H1 (cell line): ENCODE measurements at places on chromosomes 12 and 14. TPM values are rescaled to one million over a fixed set of nuclear protein-coding genes. Genes with fewer than 3 reads are reported as not detected.

GRCh38 chr12:30598889-30599288 lies 96.8 kb downstream of the IPO8 start:
- H3K27me3 ChIP-seq, result no peaks in the 10 kb centered on the region
- H3K4me1 ChIP-seq, result 0 out of 2 replicates have a peak, but pooled peaks cover under 1% of the 10 kb centered on the region
- H3K4me3 ChIP-seq, result no peak overlapping the region
- H3K36me3 ChIP-seq, result no peaks in the 10 kb centered on the region
- no peak overlapping the region for H3K27ac ChIP-seq

DNA sequence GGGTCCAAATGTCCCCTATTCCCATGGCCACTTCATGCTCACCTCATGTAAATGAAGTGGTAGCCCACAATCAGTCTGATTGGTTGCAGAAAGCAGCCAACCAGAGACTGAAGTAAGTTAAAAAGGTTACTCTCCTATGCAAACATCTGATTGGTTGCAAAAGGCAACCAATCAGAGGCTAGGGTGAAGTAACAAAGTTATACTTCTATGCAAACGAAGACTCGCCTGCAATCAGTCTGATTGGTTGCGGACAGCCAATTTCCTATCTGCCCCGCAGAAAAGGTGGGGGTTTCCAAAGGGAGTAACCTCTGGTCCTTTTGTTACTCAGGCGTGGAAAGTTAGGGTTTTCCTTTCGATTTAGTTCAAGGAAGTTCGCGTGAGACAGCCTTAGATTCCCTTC lies 208.1 kb upstream of the NEDD1 start:
- no peaks in the 10 kb centered on the region for H3K27me3 ChIP-seq
- H3K27ac ChIP-seq, result no peak overlapping the region
- no peak for DNase-seq
- no peak overlapping the region for H3K4me3 ChIP-seq

- no peaks in the 10 kb centered on the region for H3K27me3 ChIP-seq
- H3K4me1 ChIP-seq, result peaks cover 9% of the 10 kb centered on the region; the same call in 1 of the 2 replicates
- DNase-seq, result no peak
- H3K27ac ChIP-seq, result no peak overlapping the region
- no peak overlapping the region for H3K4me3 ChIP-seq
These were observed 199.6 kb downstream of the CHST11 start for GRCh38 chr12:104656383-104656782.

- DNase-seq, result no peak
- H3K27ac ChIP-seq, result no peak overlapping the region
- H3K4me1 ChIP-seq, result no peaks in the 10 kb centered on the region
- H3K27me3 ChIP-seq, result no peaks in the 10 kb centered on the region
These were observed 154.7 kb downstream of the STXBP6 start for GRCh38 chr14:24895243-24895583.

GRCh38 chr12:67773896-67774295 lies 125.4 kb downstream of the DYRK2 start:
- no peak overlapping the region for H3K27ac ChIP-seq
- no peaks in the 10 kb centered on the region for H3K27me3 ChIP-seq
- no peak overlapping the region for H3K4me3 ChIP-seq
- H3K4me1 ChIP-seq, result peaks cover 9% of the 10 kb centered on the region; the same call in 1 of the 2 replicates
- DNase-seq, result no peak

- H3K4me3 ChIP-seq, result no peak overlapping the region
- H3K27me3 ChIP-seq, result peaks cover 89% of the 10 kb centered on the region
- H3K27ac ChIP-seq, result no peak overlapping the region
- H3K36me3 ChIP-seq, result no peaks in the 10 kb centered on the region
- H3K4me1 ChIP-seq, result peaks cover 4% of the 10 kb centered on the region
- DNase-seq, result no peak
These were observed 57.9 kb downstream of the FZD10 start for GRCh38 chr12:130219929-130220705.

GRCh38 chr14:104507443-104507842 lies 72.1 kb upstream of the C14orf180 start:
- H3K27me3 ChIP-seq, result no peaks in the 10 kb centered on the region
- DNase-seq, result no peak
- H3K4me3 ChIP-seq, result no peak overlapping the region
- H3K36me3 ChIP-seq, result no peaks in the 10 kb centered on the region
- H3K27ac ChIP-seq, result no peak overlapping the region

- no peak for DNase-seq
- H3K4me1 ChIP-seq, result peaks cover 10% of the 10 kb centered on the region
- H3K36me3 ChIP-seq, result no peaks in the 10 kb centered on the region
These were observed at the start of gene HOTAIR for GRCh38 chr12:53974084-53975063. HOTAIR (minus strand) TSS chr12:53974954.

- H3K27me3 ChIP-seq, result no peaks in the 10 kb centered on the region
- no peaks in the 10 kb centered on the region for H3K4me1 ChIP-seq
- peak overlapping the region; percentile 7; the same call in 1 of the 2 replicates for H3K4me3 ChIP-seq
- no peak overlapping the region for H3K27ac ChIP-seq
- no peak for DNase-seq
These were observed 3.7 kb downstream of the HIF1A start for GRCh38 chr14:61699027-61699426.

- H3K4me3 ChIP-seq, result no peak overlapping the region
- H3K36me3 ChIP-seq, result peaks cover 39% of the 10 kb centered on the region
These were observed 5.4 kb downstream of the GAPDH start for GRCh38 chr12:6539707-6540134.

- H3K4me3 ChIP-seq, result no peak overlapping the region
- DNase-seq, result no peak
- H3K36me3 ChIP-seq, result no peaks in the 10 kb centered on the region
- no peaks in the 10 kb centered on the region for H3K27me3 ChIP-seq
- peaks cover 6% of the 10 kb centered on the region for H3K4me1 ChIP-seq
These were observed 22.2 kb downstream of the UBE2N start for GRCh38 chr12:93419388-93420034.

DNA sequence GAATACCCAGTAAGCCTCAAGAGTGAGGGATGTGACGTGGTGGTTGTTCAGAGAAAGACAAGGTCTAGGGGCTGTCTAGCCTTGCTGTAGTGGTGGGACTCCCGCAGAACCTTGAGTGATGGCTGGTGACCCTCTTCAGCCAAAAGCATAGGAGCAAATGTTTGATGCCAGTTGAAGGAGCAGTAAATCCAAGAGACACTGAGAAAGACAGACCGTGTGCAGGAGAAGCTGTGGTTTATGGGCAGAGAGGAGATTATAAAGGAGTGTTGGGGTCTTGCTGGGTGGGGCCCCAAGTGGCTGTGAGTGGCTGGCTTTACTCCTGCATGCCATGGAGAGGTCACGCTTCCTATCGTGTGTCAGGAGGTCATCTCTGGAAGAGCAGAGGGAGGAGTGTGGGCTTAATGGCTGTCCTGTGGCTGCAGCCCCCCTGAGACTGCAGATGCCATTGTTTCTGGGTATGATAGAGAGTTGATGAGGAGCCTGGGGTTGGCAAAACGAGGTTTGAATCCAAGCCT lies 152.0 kb upstream of the CCND2 start:
- H3K36me3 ChIP-seq, result no peaks in the 10 kb centered on the region
- H3K4me1 ChIP-seq, result peaks cover 3% of the 10 kb centered on the region; the same call in 1 of the 2 replicates
- no peak overlapping the region for H3K4me3 ChIP-seq
- DNase-seq, result peak; percentile 19
- H3K27me3 ChIP-seq, result no peaks in the 10 kb centered on the region

COQ5 gene
- 35.1 and 38.3 TPM in 2 replicates for total RNA-seq

KRT83 gene
- not detected in 2 replicates for total RNA-seq

CD163L1 gene
- total RNA-seq, result 0.22 and 0.92 TPM in 2 replicates

RNF212B gene
- 1.2 TPM in 1 of 2 replicates, not detected in the other for total RNA-seq

NANOG gene
- 229 and 231 TPM in 2 replicates for total RNA-seq
